ENCODE measurements at places on chromosomes 12 and 14.

DNA sequence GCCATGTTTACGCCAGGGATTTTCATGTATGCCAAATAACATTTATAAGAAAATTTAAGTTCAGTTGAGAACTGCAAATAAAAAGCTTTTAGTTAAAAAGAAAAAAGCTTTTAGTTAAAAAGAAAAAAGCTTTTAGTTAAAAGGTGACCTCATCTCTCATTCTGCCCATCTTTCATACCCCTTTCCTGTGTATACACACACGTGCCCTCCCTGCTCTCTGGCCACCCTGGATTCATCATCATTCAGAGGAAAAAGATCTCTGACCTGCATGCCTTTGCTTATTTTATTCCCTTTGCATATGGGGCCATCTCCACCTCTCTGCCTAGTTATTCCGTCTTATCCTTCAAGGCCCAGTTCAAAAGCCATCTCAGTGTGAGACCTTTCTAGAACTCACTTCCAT, 38.1 kb upstream of the CDK17 start:
- no peak for DNase-seq

- no peak for DNase-seq
These were observed 251.4 kb downstream of the LRIG3 start for GRCh38 chr12:58668871-58669270.

GRCh38 chr14:103563226-103563620, 463 bp downstream of the COA8 start:
- DNase-seq: no peak

DNA sequence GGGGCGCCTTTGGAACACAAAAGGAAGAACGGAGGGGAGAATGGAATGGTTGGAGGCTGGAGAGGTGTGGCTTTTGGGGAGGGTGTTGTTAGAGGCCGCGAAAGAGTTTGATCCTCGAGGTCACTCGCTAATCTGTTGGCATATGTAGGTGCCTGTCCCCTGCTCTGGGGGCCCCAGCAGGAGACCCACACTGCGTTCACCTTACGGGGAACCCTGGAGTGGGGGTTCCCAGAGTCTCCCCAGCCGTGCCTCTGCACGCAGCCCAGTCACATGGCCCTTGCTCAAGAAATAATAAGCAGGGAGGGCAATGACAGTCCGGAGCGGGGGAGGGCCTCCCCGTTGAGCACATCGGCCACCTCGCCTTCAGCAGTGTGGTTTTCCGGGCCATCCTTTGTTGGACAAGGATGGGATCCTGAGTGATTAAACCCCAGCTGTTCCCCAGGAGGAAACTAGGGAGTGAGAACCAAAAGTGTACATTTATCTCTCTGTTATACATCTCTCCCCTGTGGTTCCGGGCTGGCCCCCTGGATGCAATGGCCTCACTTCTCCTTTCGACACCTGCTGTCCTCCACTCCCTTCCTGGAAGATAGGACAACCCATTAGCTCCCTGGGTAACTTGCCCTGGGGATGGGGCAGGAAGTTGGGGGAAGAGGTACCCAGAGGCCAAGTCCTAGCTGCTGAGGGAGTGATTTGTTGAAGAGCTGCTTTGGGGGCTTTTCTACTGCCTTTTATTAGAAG, 1.3 kb downstream of the PLEKHG3 start:
- DNase-seq: no peak

GRCh38 chr14:100988956-100989355, 85.4 kb upstream of the RTL1 start:
- no peak for DNase-seq

All from T1000 (cell line).